ENCODE measurements at places on chromosomes 4 and X.

- DNase-seq = no peak
Measured at GRCh38 chrX:50448565-50448964, 22.1 kb downstream of the DGKK start.

DNA sequence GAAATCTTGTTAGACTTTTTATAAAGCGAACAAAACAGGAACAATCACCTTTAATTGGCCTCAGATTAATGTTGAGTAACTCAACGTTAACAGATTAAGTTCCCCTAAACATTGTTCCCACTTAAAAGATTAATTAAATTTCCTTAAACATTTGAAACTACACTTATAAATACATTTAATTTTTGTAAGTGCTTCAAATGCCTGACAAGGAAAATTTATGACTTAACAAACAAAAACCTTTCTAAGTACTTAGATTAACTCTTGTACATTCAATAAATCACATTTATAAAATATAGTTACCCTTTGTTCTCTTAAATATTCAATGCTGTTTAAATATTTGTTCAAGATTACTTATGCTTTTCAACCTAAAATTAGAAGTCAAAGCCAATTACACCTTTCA is 39.4 kb upstream of the OCIAD2 start:
- no peak for DNase-seq

DNA sequence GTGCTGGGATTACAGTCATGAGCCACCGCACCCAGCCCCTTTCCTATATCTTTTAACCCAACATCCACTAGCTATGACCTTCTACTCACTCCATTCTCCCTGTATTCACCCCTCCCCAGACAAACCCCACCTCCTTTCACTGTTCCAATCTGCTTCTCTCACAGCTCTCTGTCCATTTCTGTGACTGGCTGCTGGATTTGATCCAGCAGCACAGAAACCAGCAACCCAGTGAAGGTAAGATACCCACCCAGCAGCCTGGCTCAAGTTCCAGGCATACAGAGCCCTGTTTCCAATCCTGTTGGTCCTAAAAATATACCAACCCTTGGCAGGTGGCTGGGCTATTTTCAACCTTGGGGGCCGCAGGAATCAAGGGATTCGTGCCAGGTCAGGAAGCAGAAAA is 56.9 kb upstream of the SMIM10 start:
- DNase-seq = no peak

DNA sequence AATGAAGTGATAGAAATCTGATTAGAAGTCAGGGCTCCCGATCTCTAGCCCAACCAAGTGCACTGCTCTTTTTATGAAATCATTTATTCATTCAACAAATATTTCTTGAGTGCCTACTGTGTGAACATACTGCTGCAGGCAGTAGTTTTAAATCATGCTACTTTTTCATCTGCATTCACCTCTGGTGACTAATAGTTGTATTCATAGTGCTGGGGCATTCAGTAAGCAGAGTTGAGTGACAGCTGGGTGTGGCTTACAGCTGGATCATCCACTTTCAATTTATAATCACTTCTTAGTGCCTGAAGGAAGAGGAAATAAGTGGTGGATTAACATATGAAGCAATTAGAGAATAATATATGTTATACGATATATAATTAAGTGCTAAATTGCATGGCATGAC is 94.1 kb upstream of the HPRT1 start:
- no peak for DNase-seq

DNA sequence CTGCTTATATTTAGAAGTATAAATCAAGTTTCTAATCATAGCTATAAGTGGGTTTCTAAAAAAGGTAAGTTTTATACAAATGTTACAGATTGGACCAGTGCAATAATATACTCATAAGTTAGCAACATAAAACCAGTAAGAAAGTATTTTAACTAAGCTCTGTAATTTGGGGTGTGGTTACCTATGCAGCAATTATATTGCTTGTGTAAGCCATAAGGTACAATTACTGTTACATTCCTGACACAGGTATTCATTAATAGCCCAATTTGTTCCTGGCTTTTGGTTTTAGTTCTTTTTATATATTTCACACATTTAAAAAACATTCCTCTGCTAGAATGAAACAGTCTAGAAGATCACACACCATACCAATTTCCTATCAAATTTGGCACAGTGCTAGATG is 115.1 kb downstream of the FRYL start:
- DNase-seq = no peak

GRCh38 chr4:6840062-6840976 is 57.8 kb downstream of the KIAA0232 start:
- no peak for DNase-seq

DNA sequence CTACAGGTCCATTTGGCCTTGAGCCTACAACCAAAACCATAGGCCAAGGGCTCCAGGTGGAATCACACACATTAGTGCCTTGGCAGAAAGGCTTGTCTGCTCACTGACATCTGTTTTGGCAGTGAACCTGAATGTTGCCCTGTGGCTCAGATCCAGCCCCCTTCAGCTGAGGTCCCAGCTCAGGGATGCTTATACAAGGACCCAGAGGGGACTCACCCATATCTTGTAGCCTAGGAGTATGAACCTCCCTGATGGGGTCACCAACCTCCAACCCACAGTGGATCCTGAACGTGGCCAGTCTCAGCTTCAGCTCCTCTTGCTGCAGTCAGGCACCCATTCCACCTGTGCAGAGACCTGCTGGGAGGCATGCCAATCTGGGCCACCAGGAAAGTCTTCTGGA is 50.8 kb upstream of the HMX1 start:
- no peak for DNase-seq

- no peak for DNase-seq
Measured at GRCh38 chr4:13483136-13483767, 888 bp downstream of the RAB28 start.

DNA sequence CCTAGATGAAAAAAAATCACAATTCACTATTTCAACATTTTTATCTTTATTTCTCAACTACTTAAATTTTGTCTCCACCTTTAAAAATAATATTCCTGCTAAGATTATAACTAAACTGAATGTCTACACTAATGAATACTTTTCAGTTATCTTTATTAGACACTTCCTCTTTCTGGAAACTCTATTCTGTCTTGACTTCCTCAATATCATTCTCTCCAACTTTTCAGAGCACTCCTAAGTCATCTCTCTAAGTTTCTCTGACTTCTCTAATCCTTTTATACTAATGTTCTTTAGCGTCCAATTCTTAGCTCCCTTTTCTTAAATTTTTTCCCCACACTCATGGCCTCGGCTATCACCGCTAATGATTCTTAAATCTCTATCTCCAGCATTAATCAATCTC is 374.2 kb downstream of the FBXO8 start:
- DNase-seq = no peak

- DNase-seq = no peak
Measured at GRCh38 chrX:53039236-53039635, 9.4 kb upstream of the GPR173 start.

GRCh38 chrX:101078716-101079598 is at the start of gene TMEM35A:
TMEM35A (plus strand) TSS chrX:101078879; CDS start chrX:101079003, 124 bp downstream.
- DNase-seq = peak; percentile 18

DNA sequence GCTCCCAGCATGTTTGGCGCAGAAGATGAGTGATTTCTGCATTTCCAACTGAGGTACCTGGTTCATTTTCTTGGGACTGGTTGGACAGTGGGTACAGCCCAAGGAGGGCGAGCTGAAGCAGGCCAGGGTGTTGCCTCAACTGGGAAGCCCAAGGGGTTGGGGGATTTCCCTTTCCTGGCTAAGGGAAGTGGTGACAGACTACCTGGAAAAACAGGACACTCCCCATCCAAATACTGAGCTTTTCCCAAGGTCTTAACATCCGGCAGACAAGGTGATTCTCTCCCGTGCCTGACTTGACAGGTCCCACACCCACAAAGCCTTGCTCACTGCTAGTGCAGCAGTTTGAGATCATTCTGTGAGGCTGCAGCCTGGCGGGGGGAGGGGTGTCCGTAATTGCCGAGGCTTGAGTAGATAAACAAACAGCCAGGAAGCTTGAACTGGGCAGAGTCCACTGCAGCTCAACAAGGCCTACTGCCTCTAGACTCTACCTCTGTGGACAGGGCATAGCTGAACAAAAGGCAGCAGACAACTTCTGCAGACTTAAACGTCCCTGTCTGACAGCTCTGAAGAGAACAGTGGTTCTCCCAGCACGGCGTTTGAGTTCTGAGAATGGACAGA is 307.7 kb upstream of the ARSJ start:
- DNase-seq = no peak

DNA sequence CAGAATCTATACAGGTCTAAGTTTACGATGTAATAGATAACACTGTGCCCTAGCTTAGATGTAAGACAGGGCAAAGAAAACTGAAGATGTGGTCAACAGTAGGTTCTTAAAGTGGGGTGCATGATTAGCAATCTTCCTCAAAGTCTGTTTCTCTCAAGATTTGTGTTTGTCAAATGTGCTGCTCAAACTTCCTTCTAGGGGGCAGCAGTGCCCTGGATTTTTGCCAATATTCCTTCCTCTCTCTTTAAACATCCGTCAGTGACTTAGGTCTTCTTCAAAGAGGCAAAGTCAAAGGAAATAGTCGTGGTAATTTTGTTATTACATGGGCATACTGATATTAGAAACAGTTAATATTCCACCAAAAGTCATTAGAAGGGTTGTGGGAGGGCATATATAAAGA is 4.2 kb upstream of the PDHA2 start:
- no peak for DNase-seq

DNA sequence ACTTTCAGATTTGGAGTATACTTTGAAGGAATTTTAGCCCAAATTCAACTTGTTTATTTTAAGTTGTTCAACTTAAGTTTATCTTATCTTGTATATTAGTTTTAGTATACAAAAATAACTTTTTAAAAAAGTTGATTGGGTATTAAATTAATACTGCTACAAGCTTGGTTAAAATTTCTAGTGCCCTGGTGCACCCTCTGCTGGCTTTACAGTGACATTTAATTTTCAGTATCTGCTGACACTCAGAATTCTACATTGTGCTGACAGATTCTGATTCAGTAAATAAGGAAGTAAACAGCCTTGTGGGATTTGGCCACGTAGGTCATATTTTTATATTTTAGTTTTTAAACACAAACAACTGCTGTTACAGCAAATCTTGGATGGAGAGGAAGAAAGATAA is 2.9 kb downstream of the EDA start:
- DNase-seq = no peak

GRCh38 chr4:170242471-170242870 is 152.7 kb upstream of the AADAT start:
- no peak for DNase-seq

DNA sequence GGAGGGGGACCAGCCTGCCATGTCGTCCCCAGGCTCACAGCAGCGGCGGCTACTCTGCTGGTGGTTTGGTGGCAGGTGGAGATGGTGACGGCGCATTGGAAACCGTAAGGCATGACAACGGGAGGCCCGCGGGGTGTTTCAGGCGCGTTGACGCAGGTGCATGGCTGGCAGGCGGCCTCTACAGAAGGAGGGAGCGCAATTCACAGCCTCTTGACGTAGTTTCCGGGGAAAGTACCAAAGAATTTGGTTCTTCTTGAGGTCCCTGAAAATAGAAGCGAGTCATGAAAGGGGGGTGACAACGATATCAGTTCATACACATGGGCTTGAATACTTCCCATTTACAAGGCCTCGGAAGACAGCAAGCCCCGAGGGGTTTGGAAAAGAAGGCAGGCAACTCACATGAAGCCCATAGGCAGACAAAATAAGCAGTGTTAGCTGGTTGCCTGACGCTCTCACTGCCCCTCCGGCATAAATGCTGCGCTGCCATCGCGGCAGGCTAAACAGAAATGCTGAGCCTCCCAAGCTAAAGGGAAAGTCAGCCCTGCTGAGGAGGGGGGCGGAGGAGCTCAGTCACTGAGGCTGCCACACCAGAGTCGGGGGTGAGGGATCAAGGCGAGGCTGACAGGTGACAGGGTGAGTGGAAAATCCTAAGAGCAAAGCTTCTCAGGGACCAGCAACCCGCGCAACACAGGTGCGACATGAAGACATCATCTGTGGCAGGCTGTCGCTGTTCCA is 52.3 kb upstream of the PDLIM3 start:
- no peak for DNase-seq

DNA sequence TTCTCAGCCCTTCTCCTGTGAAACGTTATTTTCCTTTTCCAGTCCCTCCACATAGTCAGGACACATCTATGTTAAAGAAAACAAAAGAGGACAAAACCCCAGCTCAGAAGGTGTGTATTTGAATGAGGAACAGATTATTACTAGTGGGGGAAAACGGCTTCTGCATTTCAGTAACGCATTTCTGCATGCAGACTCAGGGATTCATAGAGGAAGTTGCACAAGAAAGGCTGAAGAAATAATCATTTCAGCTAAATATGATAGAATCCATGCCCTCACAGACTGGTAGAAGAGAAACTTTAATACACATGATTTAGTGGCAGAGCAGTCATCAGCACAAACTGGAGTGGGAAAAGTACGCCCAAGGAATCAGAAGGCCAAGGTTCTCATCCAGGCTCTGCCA is 270.8 kb upstream of the FGF13 start:
- DNase-seq = no peak

All from NCI-H2107 (cell line).